ENCODE measurements at places on chromosomes 7 and 10.

GRCh38 chr7:68756986-68757495 lies 841.2 kb upstream of the AUTS2 start:
- no peak for DNase-seq

- DNase-seq: no peak
Measured at GRCh38 chr10:5423771-5424170, 11.4 kb downstream of the NET1 start.

GRCh38 chr10:20396205-20396604 lies 500.9 kb downstream of the NEBL start:
- no peak for DNase-seq

GRCh38 chr7:130272381-130273080 lies 5.9 kb downstream of the CPA2 start:
- DNase-seq: peak; percentile 67

DNA sequence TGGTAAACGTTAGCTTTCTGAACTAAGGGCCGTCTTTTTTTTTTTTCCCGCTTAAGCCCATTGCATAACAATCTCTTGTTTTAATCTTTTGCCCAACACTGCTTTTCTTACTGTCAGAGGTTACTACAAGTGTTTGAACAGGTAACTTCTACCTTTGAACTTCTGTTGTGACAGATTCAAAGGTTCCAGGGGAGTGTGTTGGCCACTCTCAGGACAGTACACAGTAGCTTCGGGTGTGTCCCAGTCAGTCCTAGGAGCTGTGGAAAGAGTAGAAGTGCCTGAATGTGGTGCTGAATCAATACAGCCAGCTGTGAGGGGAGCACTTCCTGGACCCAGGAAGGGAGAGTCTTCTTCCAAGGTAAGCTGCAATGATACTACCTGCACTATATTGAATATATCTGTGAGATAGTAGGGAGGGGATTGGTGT lies at the start of gene ACSL5:
Gene ACSL5, plus strand, starts transcription at position 205 of the 427 bp plus-strand sequence. CDS start 20,831 bp downstream, outside the sequence.
- DNase-seq: no peak

DNA sequence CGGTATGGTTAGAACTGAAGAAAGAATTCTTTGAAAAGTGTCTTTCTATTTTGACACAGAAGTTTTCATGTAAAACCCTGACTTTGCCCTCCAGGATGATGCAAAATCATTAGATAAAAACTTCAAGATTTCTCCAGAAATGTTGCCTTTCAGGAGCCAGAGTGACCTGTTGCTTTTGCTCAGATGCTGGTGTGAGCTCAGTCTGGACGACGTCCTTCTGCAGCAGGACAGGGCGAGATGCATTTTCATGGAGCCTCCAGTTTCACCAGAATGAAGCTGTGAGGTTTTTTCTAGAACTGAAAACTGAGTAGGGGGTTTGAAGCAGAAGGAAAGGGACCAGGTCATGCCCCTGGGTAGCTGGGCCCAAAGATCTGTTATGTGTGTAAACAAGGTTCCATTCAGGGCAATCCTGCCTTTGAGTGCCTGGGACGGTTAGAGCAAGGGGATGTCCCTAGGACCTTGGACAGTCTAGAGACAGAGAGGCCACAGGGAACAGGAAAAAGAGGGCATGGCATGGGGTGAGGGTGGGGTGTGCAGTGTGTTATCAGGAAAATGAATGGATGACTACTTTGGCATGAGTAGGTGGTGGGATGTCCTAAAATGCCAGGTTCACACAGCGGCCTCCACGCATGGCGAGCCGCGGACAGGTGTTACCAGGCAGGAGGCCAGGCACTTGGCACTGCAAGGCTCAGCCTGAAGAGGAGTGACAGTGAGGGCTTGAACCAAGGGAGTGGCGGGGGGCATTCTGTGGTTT lies 356.3 kb downstream of the CXCL12 start:
- DNase-seq: no peak

DNA sequence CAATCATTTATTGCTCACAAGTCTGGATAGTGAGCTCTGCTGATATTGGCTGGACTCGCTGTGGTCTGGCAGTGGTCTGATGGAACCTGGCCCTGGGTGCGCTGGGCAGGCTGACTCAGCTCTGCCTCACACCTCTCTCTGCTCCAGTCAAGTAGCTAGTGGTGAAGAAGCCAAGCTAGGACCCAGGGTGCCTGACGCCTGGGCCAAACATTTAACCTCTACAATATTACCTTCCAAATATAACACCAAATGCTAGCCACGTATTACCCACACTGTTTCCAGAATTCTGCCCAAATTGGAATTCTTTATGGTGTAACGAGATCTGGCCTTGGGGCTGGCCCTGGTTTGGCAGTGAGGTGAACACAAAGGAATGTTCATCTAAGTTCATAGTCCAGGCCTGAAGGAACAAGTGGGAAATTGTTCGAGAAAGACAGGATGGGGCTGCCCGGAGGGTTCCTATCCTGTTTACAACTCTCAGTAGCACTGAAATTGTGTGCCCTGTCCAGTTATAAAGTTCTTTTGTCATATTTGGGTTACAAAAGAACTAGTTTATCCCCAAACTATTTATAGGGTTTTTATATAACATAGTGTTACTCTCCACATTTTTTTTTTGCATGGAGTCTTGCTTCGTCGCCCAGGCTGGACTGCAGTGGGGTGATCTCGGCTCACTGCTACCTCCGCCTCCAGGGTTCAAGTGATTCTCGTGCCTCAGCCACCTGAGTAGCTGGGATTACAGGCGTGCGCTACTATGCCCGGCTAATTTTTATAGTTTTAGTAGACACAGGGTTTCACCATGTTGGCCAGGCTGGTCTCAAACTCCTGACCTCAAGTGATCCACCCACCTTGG lies 16.3 kb downstream of the OR2AE1 start:
- no peak for DNase-seq

DNA sequence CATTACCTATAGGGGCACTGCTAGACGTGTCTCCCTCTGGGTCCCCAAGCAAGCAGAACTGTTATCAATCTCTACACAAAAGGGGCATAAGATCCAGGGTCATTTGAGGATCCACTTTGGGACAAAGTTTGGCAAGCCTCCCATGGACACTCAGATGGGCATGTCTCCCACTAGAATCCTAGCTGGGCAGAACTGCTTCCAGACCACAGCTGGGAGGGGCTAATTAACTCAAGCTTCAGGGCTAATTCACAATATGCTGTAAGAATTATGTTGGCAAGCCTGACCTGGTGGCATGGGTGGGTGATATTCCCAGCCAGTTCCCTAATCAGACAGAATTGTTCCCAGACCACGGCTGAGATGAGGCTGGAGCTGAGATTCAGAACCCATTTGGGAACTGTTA lies 738.4 kb upstream of the FZD8 start:
- DNase-seq: no peak

DNA sequence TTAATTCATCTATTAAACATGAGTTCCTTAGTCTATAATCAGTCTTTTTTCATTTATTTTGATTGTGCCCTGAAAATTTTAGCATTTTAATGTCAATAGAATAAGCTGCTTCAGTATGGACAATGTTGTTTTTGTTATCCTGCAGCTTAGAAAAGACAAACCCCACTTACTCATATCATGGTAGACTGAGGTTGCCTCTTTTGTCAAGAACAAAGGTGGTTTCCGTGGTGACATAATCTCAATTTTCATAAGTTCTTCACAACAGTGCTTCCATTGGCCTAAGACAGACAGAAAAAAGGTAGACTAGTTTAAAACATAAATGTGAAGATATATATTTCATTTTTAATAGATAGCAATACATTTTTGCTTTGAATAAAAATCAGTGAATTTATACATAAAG lies 69.1 kb downstream of the RTKN2 start:
- DNase-seq: no peak

DNA sequence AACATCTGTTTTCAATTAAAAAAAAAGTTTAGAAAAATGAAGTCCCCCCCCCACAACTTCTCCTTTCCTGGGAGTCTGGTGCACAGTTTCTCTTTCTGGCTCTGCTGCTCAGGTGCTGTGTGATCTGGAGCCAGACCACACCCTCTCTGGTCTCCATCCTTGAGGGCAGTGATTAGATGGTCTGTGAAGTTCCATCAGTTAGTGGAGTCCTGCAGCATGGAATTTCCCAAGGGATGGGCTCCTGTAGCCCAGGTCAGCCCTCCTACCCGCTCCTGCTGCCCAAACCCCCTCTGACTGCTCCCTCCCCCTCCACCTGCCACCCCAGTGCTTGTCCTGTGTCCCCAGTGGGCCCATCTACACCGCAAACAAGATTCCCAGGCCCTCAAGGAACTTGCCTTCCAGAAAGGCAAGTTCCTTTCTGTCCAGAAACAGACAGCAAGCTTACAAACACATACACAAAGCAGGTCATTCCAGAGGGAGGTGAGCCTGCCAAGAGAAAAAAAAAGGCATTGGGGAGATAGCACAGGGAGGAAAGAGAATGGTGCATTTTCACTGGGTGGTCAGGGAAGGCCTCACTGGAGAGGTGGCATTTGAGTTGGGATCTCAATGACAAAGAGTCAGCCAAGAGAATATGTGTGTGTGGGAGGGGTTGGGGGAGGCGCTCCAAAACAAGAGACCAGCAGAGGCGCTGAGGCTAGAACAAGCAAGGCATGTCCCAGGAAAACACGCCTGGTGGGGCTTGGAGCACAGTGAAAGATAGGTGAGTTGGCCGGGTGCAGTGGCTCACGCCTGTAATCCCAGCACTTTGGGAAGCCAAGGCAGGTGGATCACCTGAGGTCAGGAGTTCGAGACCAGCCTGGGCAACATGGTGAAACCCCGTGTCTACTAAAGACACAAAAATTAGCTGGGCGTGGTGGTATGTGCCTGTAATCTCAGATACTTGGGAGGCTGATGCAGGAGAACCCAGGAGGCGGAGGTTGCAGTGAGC lies 49.5 kb upstream of the SLC29A3 start:
- no peak for DNase-seq

DNA sequence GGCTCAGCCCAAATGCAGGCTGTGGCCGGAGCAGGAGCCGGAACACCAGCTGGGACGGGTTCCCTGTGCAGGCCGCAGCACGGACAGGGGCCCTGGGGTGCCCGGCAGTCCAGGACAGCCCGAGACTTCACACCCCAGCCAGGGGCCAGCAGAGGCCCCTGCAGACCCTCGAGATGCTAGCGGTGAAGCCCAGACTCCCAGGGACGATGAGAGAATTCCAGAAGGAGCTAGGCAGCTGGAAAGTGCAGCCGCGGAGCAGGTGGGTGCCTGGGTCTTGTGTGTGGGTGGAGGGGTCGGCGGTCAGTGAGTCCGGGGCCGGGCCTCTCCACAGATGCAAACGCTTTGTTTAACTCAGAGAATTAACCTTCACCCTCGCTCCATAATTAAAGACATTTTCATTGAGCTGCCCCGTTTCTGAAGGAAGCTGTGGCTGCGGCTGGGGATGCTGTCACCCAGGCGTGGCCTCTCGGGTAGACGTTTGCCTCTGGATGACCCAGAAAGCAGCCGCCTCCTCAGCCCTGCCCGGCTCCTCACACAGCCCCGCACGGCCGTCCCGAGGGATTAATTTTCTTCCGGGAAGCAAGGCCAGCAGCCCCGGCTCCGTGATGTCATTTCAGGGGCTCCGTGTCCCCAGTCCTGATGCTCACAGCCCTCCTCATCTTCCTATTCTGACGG lies 26.5 kb downstream of the KNDC1 start:
- DNase-seq: no peak

GRCh38 chr10:62045765-62046521 lies 144.4 kb downstream of the ARID5B start:
- no peak for DNase-seq

Data from DMS79 (cell line).